ENCODE measurements at places on chromosomes 2 and 18. TPM values are rescaled to one million over a fixed set of nuclear protein-coding genes. Genes with fewer than 3 reads are reported as not detected.

MAP3K19 gene
- not detected for total RNA-seq

DNA sequence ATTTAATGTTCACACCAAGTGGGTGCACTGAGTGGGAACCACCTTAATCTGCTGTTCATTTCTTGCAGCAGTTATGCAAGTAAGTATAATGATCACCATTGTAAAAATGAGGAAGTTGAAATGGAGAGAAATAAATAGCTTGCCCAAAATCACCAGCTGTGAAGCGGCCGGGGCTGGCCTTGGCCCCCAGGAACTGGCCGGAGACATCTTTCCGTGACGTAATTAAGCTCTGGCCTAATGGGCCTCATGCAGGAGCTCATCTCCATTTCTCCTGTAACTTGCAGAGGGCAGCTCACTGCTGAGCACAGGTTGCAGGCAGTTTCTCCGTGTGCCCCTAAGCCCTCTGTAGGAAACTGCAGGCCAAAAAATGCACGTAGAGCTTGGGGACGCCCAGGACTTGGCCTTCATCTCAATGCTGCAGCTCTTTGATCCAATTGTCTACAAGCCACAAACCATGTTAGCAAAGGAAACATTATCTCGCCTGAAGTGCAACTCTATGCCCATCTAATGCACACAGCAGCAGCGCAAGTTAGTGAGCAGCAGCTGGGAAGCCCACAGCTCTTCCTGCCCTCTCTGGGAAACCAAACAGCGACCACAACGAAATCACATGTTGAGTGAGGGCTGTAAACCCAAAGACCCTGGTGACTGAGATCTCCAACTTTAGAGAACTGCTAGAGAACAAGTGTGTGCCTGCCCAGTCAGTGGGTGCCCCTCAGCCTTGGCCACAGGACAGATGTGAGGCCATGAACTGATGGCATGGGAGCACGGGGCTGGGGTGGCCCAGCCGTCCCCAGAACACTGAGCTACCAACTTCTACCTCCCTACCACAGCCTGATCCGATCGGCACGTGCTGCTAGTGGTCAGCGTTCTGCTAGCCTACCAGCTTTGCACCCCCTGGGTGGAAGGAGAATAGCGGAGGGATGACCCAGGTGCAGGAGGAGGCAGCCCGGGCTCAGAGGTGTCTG lies 28.8 kb downstream of the APCDD1 start:
- no peak for DNase-seq

DNA sequence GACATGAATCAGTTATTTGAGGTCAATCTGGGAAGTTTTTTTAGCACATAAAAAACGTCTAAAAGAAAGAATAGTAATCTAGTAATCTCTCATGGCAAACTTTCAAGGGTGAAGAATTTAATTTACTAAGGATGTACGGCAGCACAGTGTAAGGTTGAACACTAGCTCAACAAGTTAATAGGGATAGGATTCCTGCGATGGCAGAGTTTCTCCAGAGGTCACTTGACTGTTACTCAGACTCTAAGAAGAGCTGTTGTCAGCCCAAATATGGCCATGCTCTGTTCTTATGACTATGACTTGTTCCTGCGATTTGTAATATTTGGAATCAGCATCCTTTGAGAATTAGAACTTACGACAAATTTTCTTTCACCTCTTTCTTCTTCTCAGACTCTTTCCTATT lies 553.3 kb upstream of the TNP1 start:
- no peak for DNase-seq

RAX gene
- not detected for total RNA-seq

- DNase-seq, result no peak
Measured at GRCh38 chr2:199339891-199340605, 117.7 kb downstream of the SATB2 start.

All from right atrium auricular region (tissue), 2 donors.